ENCODE measurements at places on chromosomes 5 and 9. TPM values are rescaled to one million over a fixed set of nuclear protein-coding genes. Genes with fewer than 3 reads are reported as not detected.

MEIKIN gene
- total RNA-seq, result not detected

SLC6A7 gene
- total RNA-seq, result not detected

PCDHGB5 gene
- 32.0 TPM for total RNA-seq

HAVCR1 gene
- not detected for total RNA-seq

COL23A1 gene
- 0.75 TPM for total RNA-seq
